BE2C (cell line): ENCODE measurements at places on chromosomes 3 and 15.

DNA sequence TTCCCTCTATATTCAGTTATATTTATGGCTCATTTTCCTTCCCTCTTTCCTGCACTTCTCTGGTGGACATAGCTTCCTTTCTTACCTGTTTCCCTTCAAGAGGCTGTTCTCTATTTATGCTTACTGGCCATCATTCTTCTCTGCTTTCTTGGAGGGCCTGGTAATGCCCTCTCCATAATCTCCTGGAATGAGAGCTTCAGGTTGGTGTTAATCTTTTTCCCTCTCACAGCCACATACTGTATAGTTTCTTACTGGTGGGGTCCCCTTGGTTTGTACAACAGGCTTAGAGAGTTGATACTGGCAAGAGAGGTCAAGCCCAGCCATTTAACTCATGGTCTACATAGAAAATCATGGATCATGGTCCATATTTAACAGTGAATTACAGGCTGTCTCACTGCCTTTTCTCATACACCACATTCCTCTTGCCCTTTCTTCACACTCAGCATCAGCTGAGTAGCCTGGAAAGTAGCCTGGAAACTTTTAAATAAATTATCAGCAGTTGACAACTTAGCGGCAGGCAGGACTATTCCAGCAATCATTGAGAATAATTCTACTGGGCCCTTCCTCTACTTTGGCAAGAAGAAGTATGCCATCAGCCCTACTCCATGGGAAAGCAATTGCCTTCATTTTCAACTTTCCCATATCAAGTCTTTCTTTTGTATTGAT lies 38.0 kb upstream of the DPH6 start:
- no peak for DNase-seq

GRCh38 chr3:49415931-49416601 lies 3.8 kb downstream of the TCTA start:
- no peak for DNase-seq

DNA sequence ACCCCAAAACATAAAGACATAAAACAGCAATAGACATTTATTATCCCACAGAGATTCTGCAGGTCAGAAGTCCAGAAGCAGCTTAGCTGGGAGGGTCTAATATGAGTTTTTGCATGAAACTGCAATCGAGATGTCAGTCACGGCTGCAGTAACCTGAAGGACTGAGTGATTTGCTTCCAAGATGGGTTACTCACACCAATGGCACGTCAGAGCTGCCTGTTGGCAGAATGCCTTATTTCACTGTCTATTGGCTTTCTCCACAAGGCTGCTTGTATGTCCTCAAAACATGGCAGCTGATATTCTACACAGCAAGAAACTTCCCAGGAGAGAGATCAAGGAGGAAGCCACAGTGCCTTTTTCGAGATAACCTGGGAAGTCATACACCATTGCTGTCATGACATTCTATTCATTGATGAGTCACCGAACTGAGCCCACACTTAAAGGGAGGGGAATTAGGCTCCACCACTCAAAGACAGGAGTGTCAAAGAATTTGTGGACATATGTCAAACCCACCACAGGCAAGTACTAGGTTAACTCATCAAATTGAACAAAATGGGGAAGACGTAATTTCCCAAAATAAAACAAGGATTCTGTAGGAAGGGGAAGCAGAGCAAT lies 122.2 kb downstream of the SYNPR start:
- DNase-seq = no peak

- DNase-seq = no peak
Measured at GRCh38 chr3:177122183-177122856, 75.0 kb downstream of the TBL1XR1 start.

- DNase-seq = no peak
Measured at GRCh38 chr3:135731546-135731945, 234.0 kb upstream of the PPP2R3A start.

- no peak for DNase-seq
Measured at GRCh38 chr15:83769411-83769999, 115.6 kb downstream of the ADAMTSL3 start.

GRCh38 chr3:101155825-101156224 lies 162.6 kb upstream of the ABI3BP start:
- DNase-seq = no peak

DNA sequence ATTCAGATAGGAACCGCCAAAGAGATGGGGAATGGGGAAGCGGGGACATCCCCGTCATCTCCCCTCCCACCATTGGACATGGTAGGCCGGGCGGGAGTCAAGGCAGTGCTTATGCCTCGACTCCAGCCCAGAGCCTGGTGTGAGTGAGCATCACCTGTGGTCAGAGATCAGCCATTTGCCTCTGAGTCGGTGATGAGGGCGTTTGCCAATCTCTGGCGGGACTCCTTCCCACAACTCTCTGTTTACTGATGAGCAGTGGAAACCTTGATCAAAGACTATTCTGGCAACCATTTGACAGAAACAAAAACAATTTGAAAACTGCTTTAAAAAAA lies 63.9 kb upstream of the HES1 start:
- no peak for DNase-seq

- DNase-seq = no peak
Measured at GRCh38 chr15:39332846-39333245, 248.0 kb upstream of the THBS1 start.

GRCh38 chr3:141373768-141374526 lies 5.6 kb downstream of the ZBTB38 start:
- DNase-seq = no peak

GRCh38 chr3:13370609-13371008 lies 49.5 kb downstream of the NUP210 start:
- no peak for DNase-seq

GRCh38 chr15:78052545-78052944 lies 25.0 kb downstream of the TBC1D2B start:
- DNase-seq = no peak

GRCh38 chr3:71227270-71227661 lies 356.3 kb downstream of the FOXP1 start:
- no peak for DNase-seq

GRCh38 chr3:69031635-69032034 lies 18.2 kb upstream of the EOGT start:
- DNase-seq = no peak

- no peak for DNase-seq
Measured at GRCh38 chr15:36183201-36183600, 396.2 kb upstream of the CDIN1 start.

- no peak for DNase-seq
Measured at GRCh38 chr3:30605005-30605404, 1.4 kb upstream of the TGFBR2 start.

GRCh38 chr3:45773714-45774449 lies 22.5 kb downstream of the SLC6A20 start:
- DNase-seq = no peak

GRCh38 chr15:72599855-72600464 lies 54.5 kb upstream of the GOLGA6B start:
- peak; percentile 53 for DNase-seq

DNA sequence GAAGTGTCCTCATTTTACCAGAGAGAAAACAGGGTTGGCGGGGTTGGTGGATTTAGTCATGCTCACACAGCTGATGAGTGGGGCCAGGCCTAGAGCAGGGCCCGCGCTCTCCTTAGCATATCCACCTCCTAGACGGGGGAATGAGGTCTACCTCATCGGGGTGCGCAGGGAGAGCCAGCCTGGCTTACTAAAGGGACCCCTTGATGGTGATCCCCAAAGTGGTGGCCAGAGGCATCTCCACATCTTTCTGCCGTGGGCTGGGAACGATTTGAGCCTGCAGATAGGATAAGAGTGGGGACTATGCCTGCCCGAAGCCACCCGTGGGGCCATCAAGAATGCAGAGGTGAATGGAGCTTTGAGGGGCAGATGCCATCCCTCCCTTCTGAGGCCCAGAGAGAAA lies 69.4 kb downstream of the UMPS start:
- DNase-seq = no peak

DNA sequence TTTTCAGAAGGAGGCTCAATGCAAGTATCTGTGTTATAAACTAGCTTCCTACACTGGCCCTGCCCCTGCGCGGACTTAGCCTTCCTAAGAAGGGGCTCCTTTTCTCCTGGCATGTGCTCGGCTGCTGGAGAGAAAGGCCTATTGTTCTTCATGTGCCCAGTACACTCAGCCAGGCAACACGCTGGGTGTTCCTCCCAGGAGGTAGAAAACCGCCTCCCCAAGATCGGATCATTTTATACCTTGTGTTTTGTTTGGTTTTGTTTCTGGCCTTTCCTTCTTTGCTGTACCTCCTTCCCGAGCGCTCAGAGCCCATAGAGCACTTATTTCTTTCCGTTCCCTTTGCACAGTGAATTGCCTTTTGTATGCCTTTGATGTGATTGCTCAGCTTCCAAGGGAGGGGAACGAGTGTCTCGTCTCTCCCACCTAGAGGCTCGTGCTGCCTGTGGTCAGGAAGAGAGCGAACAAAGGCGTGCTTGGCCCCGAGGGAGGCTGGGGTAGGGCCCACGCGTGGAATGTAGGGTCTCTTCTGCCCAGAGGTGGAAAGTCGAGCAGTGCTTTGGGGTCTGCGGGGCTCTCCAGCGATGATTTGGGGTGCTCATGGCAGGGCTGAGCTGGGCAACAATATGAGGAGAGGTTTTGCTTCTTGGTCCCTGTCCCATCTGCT lies 30.0 kb downstream of the CCNL1 start:
- no peak for DNase-seq

DNA sequence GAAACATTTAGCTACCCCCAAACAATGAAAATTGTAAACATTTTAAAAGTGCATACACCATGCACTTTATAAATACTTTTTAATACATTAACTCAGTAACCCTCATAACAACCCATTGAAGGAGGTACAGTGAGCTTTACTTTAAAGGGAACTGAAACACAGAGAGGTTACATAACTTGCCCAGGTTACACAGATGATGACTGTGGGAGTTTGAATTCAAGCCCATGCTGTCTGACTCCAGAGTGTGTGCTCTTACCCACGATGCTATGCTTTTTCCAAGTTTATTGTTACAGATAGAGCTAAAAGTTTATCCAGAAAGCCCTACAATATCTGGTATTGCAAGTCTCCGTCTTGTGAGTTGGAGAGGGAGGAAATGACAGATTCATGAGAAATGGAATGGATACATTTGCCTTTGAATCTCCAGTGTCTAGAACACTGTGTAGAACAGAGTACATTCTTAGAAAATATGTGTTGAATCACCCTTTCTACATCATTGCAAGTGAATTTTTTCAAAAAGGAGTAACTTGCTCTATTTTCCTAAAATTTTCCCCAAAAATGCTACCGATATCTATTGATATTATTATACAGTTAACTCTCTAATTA lies 428.3 kb downstream of the NAALADL2 start:
- no peak for DNase-seq

GRCh38 chr3:126959136-126959920 lies 23.6 kb upstream of the PLXNA1 start:
- DNase-seq = no peak

- peak; percentile 70 for DNase-seq
Measured at GRCh38 chr3:48367201-48367600, 4.8 kb upstream of the FBXW12 start.

DNA sequence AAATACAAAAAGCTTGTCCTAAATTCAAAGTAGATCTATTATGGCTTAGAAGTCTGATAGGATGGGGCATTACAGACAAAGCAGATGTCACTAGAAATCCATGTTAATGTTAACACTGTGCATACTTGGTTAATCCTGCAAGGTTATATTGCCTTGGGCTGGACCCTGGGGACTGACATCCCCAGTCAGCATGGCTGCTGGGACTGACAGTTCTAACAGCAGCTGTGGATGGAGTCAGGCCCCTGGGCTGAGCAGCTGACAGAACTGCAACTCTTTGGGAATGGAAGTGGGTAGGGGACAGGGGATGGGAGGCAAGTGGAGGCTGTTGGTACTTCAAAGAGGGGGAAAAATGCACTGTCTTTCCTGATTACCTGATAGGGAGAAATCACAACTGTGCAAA lies 7.5 kb downstream of the P2RY1 start:
- DNase-seq = no peak

- no peak for DNase-seq
Measured at GRCh38 chr3:159208050-159208449, 406.2 kb downstream of the MFSD1 start.

- DNase-seq = no peak
Measured at GRCh38 chr3:108122276-108122675, 31.4 kb upstream of the CD47 start.

GRCh38 chr3:137854533-137855261 lies 90.6 kb downstream of the SOX14 start:
- DNase-seq = no peak

DNA sequence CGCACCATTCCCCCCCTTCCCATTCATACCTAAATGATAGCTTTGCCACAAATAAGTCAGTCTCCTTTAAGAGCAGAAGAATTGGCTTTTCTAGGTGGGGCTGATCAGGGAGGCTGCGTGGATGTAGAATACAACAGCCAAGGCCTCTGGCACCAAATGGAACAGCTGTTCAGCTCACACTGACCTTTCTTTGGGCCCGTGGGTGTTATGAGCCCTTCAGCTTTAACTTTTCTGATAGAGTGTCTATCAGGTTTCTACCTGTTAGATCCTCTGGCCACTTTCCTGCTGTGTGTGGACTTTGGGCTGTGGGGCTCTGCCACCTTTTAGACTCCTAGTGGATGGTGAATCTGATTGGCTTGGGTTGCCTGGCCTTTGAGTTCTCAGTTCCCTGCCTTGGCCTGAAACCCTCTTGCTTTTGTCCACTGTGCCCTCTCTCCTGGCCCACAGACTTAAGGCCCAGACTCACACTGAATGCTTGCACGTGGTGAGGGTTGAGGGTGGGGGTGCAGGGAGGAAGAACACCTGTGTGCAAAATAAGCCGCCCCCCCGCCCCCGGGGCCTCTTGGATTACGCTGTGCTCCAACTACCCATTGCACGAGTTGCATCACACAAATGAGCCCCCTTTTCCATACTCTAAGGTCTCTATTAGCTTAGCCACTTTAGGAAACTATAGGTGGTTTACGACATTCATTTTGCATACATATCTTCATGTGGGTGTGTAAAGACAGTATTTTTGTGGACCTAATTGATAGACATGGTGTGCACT lies 1.3 kb upstream of the RFX7 start:
- DNase-seq = peak; percentile 11

GRCh38 chr15:81152339-81152738 lies 18.3 kb downstream of the CFAP161 start:
- DNase-seq = no peak

DNA sequence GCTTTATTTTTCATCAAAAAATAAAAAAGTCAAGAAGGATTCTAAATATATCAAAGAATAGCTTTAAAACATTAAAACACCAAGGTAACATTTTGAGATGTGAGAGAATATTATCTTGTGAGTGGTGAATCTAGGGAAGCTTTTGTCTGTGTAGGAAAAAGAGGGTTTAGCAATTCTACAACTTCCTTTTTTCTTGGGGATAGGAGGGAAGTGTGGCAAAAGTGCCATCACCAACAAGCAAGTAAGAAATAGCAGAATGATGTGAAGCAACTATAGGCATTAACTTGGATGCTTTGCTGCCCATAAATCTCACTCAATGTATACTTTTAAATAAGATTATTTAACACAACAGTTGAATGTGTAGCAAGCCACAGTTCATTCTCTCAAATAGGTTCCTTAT lies 57.8 kb upstream of the SUCLG2 start:
- no peak for DNase-seq
